ENCODE measurements at places on chromosomes 11 and 22.
A peak's percentile ranks its signal among the peaks of the same experiment; 100 is the strongest.

DNA sequence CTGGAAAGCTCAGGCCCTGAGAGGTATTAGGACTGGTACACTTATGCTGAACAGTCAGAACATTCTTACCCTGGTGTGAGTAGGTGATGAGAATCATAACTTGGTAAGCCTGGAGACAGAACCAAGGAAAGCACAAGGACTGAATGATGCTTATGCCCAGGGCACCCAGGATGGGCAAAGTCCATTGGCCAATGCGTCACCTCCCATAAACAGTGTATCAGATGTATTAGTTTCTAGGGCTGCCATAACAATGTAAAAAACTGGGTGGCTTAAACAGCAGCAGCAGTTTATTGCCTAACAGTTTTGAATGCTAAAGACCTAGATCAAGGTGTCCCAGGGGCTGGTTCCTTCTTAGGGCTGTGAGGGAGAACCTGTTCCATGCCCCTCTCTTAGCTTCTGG is 107.0 kb downstream of the FAR1 start:
- DNase-seq, result no peak

DNA sequence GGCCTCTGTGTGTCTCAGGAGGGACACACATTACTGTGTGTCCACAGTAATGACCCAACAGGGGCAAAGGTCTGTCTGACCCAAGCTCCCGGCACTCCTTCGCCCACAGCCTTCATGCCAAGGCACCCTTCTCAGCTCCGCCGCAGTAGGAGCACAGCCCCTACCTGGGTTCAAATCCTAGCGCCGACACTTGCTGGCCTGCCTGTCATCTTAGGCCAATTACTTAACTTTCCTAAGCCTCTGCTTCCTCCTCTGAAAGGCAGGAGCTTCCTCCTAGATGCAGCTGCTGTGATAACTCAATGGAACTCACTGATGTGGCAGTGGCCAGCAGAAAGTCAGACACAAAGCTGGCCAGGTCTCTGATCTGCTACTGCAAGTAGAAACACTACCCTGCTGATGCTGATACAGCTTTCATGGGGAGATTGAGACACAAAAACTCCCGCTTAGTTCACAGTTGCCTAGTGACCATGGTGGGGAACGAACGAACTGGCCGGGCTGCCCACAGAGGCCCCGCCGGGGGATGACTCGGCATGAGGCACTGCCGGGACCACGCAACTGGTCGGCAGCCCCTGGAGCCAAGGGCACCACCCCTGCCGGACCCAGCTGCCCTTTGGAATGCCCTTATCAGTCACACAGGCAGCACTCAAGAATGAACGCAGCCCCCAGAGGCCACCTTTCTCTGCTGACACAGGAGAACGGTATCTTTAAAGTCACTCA is 8.1 kb downstream of the EHD1 start:
- DNase-seq, result peak; percentile 32

DNA sequence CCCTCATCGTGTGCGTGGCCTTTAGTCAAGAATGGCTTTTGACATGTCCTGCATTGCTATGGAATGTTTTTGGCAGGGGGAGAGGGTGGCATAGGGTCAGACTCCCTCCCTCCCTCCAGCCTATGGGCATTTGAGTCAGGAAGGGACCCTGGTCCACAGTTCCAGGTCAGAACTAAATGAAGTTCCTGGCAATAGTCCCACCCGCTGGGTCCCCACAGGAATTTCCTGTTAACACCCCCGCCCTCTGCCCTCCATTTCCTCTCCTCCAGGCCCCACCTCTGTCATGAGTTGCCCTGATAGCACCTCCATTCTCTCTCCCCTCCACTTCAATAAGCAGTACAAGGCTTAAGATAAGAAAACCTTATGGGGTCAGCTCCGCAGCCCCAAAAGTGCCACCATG is 40.8 kb upstream of the LMO2 start:
- no peak for DNase-seq

DNA sequence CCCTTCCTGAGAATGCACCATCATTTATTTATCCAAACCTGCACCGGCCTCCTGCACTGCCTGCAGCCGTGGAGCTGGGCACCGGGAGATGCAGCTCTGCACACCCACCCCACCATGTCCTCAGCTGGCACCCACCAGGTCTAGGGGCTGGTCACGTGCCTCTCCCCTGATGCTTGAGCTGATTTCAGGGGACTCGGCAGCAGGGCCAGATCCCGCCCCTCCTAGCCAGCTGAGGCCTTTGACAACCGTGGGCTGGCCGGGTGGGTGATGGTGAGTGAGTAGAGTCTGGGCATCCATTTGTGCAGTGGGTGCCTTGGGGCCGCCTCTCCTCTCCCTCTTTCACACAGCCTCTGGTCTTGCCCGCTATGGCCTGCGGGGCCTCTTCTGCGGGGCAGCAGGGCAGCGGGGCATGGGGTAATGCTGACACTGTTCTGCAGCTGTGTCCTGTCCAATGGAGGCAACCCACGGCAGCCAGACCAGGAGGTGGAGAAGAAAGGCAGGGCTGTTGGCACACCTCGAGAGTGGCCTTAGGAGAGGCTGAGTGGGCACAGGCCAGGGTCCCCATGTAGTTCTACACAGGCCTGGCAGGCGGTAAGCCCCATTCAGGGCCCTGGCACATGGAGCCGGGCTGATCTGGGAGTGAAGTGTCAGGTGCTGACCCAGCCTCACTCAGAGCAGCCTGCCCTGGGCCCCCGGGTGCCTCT is 38.5 kb upstream of the PRODH start:
- no peak for DNase-seq

DNA sequence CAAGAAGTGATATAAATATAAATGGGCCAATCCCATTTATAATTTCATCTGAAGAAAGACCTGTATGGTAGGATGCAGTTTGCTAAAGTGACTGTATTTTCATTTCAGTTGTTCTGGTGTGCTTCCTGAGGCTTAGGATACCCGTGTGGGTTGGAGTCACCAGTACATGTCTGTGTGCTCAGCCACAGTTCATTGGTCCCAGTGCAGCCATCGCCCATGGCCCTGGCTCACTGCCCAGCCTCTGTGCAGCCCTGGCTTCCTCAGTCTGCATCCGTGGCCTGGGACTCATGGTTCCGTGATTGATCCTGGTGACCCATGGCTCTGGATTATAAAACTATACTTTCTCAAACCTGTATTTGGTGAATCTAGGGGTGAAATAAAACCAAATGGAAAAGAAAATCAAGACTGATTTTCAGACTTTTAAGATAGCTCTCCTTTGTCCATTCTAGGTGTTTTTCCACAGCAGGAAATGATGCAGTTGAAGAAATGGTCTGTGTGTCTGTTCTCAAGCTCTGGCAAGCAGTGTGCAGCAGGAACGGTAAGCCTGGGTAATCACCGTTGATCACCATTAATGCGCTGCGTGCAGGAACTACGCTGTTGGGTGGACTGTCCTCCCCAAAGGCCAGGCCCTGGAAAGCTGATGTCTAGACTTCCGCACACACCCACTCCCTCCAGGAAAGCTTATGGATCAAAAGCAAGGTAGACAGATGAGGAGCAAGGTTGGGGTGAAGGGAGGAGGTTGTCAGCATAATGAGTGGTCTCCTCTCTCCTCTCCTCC is 27.2 kb downstream of the TTC12 start:
- DNase-seq, result no peak

GRCh38 chr11:76543006-76543703 is 98.3 kb downstream of the EMSY start:
- no peak for DNase-seq

- DNase-seq, result no peak
These were observed 39.1 kb downstream of the MTMR2 start for GRCh38 chr11:95884802-95885201.

DNA sequence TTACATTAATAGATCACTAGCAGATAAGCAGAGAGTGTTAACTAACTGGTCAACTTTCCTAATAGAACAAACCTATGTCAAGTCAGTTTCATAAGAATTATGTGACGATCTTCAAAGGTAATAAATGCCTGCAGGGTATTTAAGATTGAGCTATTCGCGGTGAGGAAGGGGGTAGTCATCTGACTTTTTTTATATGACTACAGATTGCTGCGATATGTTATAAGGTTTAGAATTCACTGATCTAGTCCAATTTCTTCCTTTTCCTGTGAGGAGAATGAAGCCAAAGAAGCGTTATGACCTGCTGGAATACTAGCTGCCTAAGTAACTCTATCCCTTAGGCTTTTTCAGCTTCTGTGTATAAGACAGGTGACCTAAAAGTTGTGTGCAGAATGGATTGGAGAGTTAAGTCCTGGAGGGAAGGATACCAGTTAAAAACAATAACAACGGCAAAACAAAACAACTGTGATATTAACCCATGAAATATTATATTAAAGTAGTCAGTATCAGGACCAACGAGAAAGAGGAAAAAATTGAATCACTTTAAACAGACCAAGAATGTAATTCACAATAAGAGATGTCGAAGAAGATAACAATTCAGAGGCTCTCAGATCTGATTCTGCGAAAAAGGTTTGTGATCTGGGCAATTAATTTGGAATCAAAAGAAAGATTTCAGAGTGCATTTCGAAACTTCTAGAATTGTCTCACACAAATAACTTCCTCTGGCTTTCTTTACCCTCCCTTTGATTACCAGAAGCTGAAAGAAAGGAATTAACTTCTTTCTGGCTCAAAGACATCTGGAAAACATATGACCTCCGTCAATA is 630 bp downstream of the CASP4 start:
- DNase-seq, result no peak

- no peak for DNase-seq
These were observed 14.8 kb downstream of the TRIM29 start for GRCh38 chr11:120122924-120123683.

DNA sequence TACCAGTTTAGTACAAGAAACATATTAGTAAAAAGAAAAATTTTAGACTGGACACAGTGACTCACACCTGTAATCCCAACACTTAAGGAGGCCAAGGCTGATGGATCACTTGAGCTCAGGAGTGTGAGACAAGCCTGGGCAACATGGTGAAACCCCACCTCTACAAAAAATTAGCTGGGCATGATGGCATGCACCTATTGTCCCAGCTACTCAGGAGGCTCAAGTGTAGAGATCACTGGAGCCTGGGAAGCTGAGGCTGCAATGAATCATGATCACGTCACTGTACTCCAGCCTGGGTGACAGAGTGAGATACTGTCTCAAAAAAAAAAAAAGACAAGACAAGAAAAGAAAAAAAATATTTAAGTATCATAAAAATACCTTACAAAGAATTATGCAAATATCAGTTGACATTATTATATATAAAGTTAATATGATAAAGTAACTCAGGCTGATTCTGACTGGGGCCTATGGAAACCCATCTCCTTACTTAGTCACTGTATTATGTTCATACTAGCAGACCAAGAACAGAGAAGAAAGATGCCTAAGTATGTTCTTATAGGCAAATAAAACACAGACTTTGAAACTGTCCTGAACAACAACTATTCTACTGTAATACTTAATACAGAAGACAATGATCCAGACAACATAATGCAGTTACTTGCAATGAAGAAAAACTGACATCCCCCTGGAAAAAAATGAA is 27.3 kb downstream of the FAM168A start:
- peak; percentile 20 for DNase-seq

DNA sequence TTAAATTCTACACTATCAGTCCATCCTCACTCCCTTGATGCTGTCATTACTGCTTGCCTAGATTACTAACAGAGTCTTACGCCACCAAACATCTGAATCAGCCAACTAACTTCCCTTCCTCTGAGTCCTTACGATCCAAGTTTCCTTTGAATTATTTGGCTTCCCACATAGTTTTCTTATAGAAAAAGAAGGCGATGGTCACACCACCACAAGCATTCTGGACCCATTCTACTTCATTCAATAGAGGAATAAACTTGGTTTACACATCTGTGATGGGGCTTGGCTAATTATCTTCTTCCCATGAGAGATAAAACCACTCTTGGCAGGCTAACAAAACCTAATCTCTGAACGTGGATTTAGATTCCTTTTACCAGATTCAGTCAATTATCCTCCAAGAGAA is 35.0 kb downstream of the INTS4 start:
- DNase-seq, result peak; percentile 9

DNA sequence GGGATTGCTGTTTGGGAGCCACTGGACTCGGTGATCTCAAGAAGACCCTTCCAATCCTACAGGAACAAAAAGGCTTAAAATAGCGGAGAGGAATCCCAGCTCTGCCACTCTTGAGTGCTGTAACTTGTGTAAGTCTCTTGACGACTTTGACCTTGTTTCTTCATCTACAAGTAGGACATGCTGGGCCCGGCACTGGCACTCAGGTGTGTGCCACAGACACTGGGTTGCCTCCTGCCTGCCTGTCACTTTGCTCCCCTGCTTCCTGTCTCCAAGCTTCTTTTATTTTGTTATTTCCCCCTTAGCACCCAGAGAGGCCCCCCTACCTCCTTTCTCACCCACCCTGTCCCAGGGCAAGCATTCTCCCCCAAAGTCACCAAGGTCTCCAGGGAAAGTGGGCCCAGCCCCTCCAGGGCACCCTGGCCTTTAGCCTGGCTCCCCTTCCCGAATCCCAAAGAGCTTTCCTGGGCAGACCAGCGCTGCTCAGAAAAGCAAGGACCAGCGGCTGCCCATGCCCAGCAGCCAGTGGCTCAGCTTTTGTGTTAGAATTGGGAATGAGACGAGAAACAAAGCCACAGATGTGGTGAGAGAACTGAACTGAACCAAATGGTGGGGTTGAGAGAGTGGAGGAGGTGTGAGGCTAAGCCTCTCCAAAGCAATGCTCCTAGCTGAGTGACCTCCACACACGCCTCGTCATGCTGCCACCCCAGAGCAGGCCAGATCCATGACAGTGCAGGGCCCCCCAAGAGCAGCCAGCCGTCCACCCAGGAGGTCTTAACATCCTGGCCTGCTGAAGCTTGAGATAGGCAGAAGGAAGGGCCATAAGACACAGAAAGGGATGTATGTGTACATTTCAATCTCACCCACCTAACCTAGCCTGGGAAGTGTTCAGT is 4.5 kb downstream of the TRIM29 start:
- DNase-seq, result no peak

DNA sequence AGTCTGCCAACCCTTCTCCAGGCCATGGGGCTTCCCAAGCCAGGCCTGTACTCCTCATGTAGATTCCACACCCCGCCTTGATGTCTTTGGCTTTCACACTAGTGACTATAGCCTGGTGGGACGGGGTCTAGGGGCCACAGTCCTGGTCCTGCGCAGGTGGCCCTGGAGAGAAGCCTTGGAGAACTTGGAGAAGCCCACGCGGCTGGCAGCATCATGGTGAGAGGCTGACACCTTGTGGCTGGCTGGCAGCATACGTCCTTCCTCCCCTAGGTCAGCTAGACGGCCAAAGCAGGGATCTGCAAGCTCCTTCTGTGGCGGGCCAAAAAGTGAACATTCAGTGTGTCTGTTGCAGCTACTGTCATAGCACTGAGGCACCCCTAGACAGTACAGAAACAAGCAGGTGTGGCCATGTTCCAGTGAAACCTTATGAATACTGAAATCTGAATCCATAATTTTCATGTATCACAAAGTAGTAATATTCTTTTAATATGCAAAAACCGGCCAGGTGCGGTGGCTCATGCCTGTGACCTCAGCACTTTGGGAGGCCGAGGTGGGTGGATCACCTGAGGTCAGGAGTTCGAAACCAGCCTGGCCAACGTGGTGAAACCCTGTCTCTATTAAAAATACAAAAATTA is 42.0 kb downstream of the FAM83F start:
- peak; percentile 68 for DNase-seq

GRCh38 chr22:29156507-29156906 is 49.2 kb upstream of the EMID1 start:
- DNase-seq, result peak; percentile 13

DNA sequence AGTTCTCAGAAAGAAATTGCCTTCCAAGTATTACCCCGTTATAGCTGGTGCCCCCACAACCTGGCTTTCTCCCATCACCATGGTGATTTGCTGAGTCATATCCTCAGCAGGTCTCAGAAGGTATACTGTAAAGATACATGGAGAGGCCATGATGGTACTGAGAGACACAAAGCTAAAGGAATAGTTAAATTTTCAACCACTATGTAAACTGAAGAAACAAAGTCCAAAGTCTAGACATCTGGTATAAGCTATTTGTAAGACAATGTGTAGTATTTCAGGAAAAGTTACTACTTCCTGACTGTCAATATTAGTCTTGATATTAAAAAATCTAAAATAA is 377.1 kb downstream of the DCDC1 start:
- DNase-seq, result no peak

Measured in fibroblast of upper back skin (primary cell).